ENCODE measurements at places on chromosomes 3 and 15.

DNA sequence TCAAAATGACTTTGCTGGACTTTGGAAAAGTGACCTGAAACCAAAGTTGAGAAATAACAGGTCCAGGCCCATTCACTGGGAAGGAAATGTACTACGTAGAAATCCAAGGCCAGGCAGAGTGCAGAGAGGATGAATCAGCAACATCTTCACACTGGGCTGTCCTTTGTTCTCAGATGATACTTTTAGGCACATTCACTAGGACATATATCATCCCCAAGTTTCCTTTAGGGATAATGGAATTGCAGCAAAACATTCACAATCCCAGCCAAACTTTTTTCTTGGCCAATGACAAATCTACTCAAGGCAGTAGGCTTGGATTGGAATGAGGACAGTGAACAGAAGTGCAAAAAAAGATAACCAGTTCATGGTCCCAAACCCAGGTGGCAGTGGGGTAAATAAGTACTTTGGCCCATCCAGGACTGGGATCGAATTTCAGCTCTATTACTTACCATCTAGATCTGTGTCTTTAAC, 75.1 kb downstream of the CLDN11 start:
- DNase-seq: no peak

DNA sequence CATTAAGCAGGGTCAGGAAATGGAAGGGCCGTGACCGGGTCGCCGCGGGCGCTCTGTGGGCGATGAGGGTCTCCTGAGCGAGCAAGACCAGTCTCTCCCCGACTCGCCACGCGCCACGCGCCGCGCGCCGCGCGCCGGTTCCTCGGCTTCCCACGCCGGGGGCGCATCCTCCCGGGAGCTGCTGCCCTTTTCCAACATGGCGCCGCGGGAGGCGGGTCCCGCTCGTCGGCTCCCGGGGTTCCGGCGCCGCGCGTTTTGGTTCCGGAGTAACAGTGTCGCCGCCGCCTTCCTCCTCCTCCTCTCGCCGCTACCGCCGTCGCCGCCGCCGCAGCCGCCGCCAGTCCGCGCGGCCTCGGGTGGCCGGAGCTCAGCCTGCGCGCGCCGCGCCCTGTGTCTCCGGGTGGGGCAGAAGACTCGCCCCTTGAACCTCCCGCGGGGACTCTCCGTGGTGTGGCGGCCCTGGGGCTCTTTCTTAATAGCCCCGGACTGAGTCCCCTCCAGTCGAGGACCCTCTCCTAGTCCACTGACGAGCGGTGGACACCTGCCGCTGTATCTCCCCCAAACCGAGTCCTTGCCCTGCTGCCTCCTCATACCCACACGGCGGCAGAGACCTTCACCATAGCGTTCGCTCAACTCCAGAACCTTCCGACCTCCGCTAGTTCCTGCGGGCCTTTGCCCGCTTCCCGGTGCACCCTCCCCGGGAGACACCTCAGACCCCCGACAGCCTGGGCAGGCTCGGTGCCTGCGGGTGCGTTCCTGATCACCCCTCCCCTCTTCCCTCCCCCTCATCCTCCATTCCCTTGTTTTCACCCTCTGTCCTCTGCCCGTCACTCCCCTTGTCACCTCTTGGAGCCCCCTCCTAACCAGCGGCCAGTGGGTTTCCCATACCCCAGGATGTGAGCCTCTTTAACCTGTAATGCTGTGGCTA, at the start of gene MAP2K5:
Gene MAP2K5 (plus strand): TSS at position 284 of the 928 bp plus-strand sequence. CDS start 633 bp downstream, at position 917.
- DNase-seq: peak; percentile 82

GRCh38 chr3:61269435-61269834, 18.2 kb upstream of the FHIT start:
- no peak for DNase-seq

GRCh38 chr15:80599359-80599758, 95.8 kb upstream of the ABHD17C start:
- DNase-seq: no peak

DNA sequence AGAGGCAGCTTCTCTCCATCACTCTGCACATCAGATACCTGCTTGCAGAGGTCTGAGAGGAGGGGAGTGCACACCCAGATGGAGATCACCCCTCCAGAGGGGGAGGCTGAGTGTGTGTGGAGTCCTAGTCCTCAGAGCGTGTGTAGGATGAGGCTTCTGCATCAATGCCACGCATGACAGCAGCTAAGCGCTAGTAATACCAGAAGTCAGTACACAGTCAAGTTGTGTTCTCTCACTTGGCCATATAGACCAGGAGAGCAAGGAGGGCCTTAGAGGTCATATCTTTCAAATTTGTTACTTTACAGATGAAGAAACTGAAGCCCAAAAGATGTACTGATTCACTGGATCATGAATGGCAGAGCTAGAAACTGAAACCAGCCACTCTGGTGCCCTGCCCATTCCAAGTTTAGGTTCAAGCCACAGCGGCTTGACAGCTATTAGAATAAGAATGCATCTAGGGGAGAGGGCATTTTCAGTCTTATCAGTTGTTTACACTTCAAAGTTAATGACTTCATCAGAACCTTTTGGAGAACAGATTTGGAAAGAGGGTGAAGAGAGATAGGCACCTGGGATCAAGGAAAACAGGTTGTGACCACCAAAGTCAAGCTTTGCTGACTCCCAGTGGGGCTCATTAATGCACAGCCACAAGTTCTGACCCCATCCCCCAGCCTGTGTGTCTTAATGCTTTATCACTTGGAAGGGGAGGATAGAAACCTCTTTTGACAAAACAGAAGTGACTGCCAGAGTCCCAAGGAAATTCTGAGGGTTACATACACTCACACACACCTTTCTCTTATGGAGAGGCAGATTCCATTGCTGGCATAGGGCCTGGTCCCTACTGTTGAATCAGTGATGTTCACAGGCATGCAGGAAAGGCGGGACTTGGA, 310.3 kb downstream of the CHST2 start:
- no peak for DNase-seq

DNA sequence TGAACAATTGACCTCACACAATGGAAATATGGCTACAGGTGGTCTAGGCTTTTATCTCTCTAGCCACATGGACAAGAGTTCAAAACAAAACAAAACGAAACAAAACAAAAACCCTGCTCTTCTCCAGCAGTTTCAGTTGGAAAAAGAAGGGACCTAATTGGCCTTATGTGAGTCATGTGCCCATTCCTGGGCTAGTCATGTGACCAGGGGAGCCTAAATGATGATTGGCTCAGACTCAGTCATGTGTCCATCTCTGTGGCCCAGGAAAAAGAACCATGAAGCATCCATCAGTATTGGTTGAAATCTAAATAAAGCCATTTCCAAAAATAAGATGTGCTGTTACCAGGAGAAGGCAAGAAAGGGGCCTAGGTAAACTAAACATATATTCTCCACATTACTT, 96.8 kb downstream of the ANXA2 start:
- no peak for DNase-seq

DNA sequence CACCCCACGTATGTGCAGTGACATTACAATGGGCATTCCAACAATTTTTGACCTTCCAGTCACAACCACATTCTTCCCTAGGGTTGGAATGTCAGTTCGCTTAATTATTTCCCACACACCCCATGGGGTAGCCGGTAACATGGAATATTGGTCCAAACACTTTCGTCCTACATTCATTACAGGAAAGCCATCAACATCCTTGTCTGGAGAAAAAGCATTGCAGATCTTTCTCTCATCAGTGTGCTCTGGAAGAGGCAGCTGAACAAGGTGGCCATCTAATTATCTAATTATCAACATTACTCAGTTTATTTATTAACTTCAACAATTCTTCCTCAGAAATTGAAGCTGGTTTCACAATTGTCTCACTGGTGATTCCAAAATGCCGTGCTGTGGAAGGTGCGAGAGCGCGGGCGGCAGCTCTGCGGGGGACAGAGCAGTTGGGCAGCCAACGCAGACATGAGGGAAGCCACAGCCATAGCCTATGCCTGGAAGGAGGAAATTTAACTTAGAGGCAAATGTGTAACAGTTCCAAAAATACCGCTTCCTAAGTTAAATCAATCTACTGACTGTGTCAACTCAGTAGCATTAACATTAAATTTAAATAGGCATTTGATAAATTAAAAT, 1158.9 kb upstream of the EPHA6 start:
- no peak for DNase-seq

- no peak for DNase-seq
These were observed 118.9 kb downstream of the FOXP1 start for GRCh38 chr3:71464613-71465012.

DNA sequence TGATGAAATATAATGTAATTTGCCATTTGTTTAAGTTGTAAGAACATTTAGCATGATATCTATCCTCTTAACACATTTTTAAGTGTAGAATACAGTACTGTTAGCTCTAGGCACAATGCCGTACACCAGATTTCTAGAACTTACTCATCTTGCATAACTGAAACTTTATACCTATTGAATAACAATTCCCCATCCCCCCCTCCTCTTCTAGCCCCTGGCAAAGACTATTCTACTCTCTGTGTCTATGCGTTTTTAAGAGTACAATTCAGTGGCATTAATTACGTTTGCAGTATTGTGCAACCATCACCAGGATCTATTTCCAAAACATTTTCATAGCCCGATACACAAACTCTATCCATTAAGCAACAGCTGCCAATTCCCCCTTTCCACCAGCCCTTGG, 261.7 kb downstream of the PLOD2 start:
- no peak for DNase-seq
